ENCODE measurements at places on chromosomes 7 and 10.

- no peak for DNase-seq
Observed at GRCh38 chr7:1323178-1324027, 90.7 kb downstream of the UNCX start.

GRCh38 chr7:65225422-65226006 lies 148.1 kb upstream of the ZNF92 start:
- DNase-seq = no peak

- no peak for DNase-seq
Observed at GRCh38 chr10:72058989-72059842, 29.1 kb downstream of the SPOCK2 start.

DNA sequence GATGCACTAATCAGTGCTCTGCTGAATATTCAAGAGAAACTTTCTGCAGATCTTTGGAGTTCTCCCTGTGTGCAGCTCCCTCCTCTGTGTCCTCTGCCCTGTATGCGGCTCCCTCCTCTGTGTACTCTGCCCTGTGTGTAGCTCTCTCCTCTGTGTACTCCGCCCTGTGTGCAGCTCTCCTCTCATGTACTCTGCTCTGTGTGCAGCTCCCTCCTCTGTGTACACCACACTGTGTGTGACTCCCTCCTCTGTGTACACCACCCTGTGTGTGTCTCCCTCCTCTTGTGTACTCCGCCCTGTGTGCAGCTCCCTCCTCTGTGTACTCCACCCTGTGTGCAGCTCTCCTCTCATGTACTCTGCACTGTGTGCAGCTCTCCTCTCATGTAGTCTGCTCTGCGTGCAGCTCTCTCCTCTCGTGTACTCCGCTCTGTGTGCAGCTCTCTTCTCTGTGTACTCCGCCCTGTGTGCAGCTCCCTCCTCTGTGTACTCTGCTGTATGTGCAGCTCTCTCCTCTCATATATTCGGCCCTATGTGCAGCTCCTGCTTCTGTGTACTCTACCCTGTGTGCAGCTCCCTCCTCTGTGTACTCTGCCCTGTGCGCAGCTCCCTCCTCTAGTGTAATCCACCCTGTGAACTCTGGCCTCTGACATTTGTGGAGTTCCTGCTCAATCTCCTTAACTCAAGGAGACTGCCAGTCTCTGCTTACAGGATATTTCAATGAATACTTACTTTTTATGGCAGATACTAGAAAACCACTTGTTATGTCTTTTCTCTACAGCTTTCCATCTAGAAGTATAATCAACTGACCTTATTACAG lies 280.4 kb downstream of the GLRX3 start:
- no peak for DNase-seq

GRCh38 chr7:128915841-128916642 lies 5.5 kb upstream of the KCP start:
- DNase-seq = no peak

- no peak for DNase-seq
Observed at GRCh38 chr7:104993217-104993862, 20.7 kb upstream of the KMT2E start.

DNA sequence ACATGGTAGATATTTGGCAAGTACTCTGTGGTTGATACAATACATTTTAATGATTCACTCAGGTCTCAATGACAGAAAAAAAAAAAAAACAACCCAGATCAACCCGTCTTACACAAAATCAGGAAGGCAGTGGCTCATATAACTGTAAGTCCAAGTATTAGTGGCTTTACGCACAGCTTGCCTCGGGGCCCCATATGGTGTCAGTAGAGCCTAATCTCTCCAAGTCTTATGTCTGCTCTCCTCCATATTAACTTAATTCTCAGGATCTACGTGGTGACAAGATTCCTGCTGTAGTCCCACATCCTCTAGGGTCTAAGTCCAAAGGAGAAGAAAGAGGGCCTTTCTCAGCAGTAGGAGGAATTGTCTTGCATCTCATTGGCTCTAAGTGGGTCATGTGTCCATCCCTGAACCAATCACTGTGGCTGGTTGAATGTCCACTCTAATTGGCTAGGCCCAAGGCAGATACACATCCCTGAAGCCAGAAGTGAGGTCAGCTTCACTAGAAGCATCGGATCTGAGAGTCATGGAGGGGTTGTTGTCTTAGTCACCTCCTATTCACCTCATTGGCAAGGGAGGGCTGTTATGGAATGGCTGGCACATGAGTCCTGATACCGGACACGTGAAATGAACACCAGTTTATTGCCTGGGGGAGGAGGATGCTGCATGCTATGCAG lies 20.5 kb upstream of the PLPP4 start:
- no peak for DNase-seq

- DNase-seq = no peak
Observed at GRCh38 chr7:32039000-32039756, 31.0 kb downstream of the PDE1C start.

DNA sequence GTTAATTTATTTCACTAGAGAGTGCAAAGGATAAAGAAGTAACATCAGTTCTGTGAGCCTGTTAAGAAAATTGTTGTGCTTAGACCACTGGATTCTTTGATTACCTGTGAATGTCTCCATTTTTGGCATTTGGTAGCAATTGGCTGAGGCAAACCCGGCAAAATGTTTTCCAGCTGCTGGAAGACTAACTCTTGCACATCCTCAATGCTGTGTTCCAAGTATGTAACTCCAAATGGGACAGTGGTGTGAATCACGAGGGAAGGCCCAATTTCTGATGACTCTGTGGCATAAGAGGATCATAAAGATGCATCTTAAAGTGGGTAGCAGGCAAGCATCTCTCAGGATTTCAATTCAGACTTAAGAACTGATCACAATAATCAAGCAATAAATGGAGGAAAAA lies 268.8 kb downstream of the RNLS start:
- no peak for DNase-seq

DNA sequence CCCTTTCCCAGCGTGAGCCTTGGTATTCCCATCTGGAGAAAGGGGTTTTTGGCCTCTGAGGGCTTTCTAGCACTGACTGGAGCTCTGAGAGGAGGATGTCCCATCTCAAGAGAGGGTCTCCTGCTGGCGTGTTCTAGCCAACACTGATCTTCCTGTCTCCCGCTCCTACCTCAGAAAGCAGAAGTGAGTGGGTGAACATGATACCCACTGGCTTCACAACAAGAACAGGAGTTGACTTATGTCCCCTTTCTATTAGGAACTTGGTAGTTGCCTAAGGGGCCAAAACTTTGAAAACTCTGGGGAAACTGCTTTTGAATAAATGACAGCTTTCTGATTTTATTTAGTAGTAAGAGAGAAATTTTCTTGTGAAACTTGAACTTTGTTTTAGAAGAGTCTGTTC lies 113.1 kb upstream of the ADCY1 start:
- DNase-seq = no peak

- no peak for DNase-seq
Observed at GRCh38 chr10:87658858-87659555, 671 bp upstream of the PAPSS2 start.

- DNase-seq = no peak
Observed at GRCh38 chr7:29352041-29352440, 157.5 kb downstream of the CHN2 start.

- no peak for DNase-seq
Observed at GRCh38 chr7:158596745-158597144, 9.1 kb upstream of the PTPRN2 start.

- DNase-seq = no peak
Observed at GRCh38 chr7:95471071-95471470, 14.7 kb upstream of the ASB4 start.

DNA sequence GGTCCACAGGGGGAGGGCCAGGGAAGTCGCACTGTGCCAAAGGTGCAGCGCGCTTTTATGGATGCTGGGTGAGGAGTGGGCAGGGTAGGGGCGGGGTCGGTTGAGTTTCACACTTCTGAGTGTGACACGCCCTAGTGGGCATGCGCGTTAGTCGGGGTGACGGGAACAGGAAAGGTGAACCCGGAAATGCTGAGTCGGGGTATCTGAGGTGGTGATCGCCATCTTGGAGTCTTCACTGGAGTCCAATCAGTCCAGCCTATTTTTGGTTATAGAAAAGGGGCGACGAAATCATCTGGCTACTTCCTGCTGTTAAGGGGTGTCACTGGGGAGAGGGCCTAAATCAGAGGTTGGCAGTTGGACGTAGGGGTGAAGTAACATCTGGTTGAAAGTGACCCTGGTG lies 40.8 kb downstream of the ZNF138 start:
- no peak for DNase-seq

GRCh38 chr7:143884969-143885559 lies 16.9 kb downstream of the TCAF1 start:
- DNase-seq = no peak

GRCh38 chr10:67959839-67960476 lies 75.5 kb downstream of the SIRT1 start:
- DNase-seq = no peak

DNA sequence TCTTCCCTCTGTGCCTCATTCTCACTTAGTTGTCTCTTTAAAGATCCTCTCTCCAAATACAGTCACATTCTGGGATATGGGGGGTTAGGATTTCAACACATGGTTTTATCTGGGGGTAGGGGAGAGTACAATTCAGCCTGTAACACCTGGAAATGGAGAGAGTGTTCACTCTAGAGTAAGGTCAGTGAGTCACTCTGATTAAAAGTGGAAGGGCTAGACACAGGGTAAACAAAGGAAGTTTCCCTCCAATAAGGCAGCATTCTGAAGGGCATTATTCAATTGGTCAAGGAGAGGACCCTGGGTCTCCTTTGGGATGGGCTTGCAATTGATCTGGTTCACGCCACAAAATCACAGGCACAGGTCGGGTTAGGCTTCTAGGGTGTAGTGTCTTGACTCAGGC lies 232.8 kb upstream of the NPSR1 start:
- DNase-seq = no peak

DNA sequence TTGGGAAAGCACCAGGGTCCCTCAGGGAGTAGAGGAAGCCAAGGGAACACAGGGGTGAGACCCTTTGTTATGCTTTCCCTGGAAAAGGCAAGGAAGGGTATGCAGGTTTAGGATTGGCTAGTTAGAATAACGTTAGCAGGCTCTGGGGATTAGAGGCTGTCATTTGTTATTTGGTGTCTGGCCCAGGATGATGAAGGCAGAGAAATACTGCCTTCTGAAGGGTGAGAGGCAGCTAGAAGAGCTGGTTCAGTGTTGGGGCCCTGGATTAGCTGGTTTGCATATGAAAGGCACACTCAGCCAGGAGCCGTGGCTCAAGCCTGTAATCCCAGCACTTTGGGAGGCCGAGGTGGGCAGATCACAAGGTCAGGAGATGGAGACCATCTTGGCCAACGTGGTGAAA lies 3.0 kb upstream of the PILRA start:
- no peak for DNase-seq

DNA sequence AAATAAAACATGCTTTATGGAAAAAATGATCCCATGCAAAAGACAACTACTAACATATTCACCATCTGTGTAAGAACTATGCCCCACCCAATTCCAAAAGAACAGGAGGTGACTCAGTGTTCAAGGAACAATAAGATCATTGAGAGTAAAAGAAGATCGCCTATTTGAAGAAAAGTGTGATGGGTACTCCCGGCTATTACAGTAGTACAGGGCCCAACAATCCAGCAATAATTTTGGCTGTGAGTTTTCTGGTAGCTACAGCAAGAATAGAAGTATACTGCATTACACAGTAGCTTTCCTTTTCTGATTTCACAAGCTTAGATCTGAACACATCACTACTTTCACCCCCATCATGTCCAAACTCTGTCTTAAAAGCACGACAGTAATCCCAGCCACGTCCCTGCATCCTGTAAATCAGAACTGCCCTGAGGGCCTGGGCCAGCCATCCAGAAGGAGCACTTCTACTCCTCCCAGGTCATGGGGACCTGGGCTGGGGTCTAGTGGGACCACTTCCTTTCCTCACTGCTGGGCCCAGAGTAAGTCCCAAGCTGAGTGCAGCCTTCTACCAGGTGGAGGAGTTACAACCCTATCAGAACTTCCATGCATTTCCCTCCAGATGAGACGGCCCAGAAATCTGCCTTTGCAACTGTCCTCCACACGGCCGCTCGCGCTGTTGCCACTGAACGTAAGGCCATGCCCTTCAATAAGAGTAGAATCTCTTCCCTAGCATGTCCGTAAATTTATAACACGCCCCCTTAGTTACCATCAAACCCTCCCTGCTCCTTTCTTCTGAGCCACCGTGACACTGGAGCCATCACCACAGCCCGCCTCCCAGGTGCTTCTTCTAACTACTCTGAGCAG lies 7.9 kb downstream of the ESYT2 start:
- DNase-seq = no peak

- no peak for DNase-seq
Observed at GRCh38 chr10:127734753-127735152, 2.2 kb upstream of the FOXI2 start.

DNA sequence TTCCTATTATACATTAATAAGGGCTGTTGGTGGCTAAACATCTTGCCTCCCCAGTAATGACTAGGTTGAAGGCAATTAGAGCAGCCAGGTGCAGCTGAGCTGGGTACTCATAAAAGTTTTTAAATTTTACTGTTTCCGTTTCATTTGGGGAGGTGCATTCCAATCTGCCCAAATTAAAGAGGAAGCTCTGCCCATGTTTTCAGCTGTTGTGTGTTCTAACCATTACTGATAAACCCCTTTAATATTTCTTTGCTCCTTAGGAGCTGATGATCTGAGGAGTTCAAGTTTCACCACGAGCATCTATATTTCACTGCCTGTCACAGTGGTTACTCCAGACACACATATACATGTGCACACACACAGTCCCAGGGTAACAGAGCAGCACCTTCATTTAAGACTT lies 94.4 kb downstream of the JAZF1 start:
- DNase-seq = no peak

DNA sequence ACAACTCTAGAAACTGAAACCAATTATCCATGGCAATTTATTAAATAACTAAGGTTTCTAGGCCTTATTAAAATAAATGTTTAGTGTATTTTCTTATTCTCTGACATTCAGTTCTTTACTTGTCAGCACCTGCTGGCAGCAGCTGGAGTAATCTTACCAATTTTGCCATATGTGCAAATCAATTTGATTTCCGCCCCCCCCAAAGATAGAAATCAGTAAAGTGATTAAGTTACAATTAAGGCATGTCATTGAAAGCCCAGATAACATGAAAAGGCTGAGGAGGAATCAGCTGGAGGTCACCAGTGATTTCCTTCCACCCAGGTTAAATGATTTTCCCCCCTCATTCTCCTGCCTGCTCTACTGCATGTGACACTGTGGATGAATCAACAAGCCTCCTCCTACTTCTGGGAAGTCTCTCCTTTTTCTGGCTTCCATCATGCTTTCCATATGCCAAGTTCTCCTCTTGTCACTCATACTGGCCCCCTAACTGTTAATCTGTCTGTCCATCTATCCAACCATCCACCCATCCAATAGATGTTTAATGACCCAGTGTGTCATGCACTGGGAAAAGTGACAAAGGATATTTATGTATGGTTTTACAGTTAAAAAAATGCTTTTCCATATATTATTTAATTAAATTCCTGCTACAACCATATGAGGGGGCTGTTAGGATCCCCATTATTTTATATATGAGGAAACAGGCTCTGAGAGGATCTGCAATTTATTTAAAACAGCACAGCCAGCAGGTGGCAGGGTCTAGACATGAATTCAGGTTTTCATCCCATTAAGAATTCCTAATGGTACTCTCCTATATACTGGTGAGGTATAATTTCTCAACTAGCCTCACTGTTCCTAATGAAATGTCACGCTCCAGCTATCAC lies 116.5 kb downstream of the ATXN7L1 start:
- no peak for DNase-seq

Measured in GM12864 (cell line).